ENCODE measurements at places on chromosomes 11 and 22. TPM values are rescaled to one million over a fixed set of nuclear protein-coding genes. Genes with fewer than 3 reads are reported as not detected.

Gene VSIG10L2
- not detected for total RNA-seq

Gene OR51B2
- not detected for total RNA-seq

Gene OLFML1
- 12.9 TPM for total RNA-seq

Gene GSTT2B
- 16.2 TPM for total RNA-seq

Measured in mucosa of gallbladder (tissue), 1 donor.